ENCODE measurements at places on chromosomes 1 and 21. TPM values are rescaled to one million over a fixed set of nuclear protein-coding genes. Genes with fewer than 3 reads are reported as not detected.

- no peak for DNase-seq
- H3K4me1 ChIP-seq, result no peaks in the 10 kb centered on the region
These were observed 183.2 kb upstream of the HMCN1 start for GRCh38 chr1:185551008-185551407.

DNA sequence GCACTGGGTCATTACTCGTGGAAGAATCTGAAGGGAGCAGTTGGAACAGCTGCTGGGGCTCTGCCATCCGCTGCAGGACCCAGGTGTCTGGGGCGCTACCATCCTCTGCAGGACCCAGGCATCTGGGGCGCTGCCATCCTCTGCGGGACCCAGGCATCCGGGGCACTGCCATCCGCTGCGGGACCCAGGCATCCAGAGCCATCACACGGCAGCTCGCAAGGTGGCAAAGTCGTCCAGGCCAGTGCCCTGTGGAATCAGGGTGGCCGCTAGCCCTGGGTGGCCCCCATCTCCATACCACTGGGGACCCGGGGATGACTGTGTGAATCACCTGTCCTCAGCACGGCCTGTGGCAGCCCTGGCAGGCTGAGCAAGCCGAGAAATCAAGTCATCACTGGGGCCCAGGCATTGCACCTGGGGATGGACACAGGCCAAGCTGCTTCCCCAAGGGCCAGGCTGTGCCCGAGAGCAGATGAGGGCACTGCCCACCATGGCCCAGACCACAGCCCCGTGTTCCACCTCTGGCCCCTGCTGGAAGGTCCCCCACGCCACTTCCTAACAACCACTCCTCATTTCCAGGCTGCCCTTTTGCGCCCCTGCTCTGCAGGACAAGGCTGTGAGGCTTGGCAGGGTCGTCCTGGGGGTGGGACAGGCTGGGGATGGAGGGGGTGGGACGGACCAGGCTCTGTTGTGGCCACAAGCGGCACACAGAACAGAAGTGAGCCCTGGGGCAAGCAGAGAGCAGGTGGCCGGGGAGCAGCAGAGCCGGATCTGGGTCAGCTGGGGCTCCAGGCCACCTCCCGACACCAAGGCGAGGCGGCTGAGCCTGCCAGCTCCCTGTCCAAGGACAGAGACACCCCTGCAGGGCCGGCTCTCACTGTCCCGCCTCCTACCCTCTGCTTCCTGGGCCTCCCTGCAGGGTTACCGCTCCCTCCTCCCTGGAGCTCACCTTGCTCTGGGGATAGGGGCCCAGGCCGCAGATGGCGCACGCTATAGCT, 12.7 kb downstream of the GABRD start:
- no peaks in the 10 kb centered on the region for H3K4me1 ChIP-seq
- no peak overlapping the region for H3K4me3 ChIP-seq
- H3K27me3 ChIP-seq, result no peaks in the 10 kb centered on the region
- DNase-seq, result no peak
- no peaks in the 10 kb centered on the region for H3K36me3 ChIP-seq

DNA sequence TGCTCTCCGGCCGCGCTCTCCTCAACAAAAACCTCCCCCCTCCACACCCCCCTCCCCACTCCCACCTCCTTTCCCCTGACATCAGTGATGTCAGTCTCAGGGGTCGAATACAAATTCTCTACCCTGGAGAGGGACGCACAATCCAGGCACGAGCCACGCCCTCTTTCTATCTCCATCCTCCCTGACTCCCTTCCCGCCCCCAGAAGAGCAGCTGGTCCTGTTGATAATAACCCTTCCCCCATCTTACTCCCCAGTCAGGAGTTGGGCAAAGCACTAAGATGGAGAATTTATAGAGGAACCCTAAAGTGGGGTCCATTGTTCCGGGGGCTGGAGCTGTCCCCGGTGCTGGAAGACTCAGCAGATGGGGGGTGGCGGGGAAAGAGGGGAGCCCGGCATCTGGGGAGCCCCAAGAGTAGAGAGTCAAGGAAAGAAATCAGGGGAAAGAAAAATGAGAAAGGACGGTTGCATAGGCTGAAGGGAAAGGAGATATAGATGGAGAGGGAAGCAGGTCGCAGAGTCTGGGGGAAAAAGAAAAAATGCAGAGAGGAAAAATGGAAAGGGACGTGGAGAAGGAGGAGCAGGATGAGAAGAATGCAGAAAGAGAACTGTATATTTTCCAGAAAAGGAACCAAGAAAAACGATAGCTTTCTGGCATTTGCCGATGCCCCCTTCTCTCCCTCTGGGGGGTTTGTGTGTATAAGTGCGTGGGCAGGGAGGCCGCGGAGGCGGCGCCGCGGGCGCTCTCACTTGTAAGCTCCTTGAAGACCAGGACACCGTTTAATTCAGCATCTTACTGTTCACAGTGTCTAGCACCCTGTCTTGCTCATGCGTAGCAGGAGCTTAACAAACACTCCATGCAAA, at the start of gene CELF3:
Gene CELF3 (minus strand): TSS at position 33 of the 861 bp plus-strand sequence. CDS start 783 bp downstream, outside the sequence.
- no peaks in the 10 kb centered on the region for H3K36me3 ChIP-seq
- H3K27ac ChIP-seq, result no peak within 1 kb of the TSS
- no peak for DNase-seq
- H3K27me3 ChIP-seq, result no peaks in the 10 kb centered on the region

GRCh38 chr1:4655674-4656532, 1.5 kb downstream of the AJAP1 start:
- DNase-seq, result peak; percentile 22
- no peak overlapping the region for H3K27ac ChIP-seq
- peaks cover 17% of the 10 kb centered on the region for H3K4me1 ChIP-seq

DNA sequence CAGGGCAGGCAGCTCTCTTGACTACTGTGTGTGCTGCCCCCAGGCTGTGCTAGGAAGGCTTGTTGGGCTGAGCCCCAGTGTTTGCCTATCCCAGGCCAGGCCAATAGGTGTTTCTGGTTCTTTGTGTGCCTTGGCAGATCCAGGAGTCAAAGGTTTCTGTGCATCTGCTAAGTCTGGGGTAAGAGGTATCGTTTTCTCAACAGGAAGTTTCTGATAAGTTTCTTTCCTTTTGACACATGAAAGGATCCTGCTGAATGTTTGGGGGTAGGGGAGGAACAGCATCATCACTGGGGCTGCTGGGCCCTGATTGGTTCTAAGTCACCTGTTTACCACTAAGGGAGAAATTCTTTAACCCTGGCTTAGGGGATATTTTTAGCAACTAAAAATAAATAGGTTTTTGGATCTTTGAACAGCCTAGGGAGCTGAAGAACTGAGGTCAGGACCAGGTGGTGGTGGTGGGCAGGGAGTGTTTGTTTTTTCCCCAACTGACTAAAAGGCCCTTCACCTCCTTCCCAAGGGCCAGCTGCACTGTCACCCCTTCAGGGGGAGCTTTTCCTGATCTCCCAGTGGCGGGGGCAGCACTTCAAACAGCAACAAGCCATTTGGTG, 85.1 kb downstream of the KCNN3 start:
- H3K27ac ChIP-seq, result peak overlapping the region; percentile 58
- no peak for DNase-seq
- H3K36me3 ChIP-seq, result no peaks in the 10 kb centered on the region

GRCh38 chr1:201275253-201275666, 8.0 kb upstream of the PKP1 start:
- no peak overlapping the region for H3K27ac ChIP-seq
- no peaks in the 10 kb centered on the region for H3K27me3 ChIP-seq
- no peaks in the 10 kb centered on the region for H3K4me1 ChIP-seq
- no peak overlapping the region for H3K4me3 ChIP-seq

DNA sequence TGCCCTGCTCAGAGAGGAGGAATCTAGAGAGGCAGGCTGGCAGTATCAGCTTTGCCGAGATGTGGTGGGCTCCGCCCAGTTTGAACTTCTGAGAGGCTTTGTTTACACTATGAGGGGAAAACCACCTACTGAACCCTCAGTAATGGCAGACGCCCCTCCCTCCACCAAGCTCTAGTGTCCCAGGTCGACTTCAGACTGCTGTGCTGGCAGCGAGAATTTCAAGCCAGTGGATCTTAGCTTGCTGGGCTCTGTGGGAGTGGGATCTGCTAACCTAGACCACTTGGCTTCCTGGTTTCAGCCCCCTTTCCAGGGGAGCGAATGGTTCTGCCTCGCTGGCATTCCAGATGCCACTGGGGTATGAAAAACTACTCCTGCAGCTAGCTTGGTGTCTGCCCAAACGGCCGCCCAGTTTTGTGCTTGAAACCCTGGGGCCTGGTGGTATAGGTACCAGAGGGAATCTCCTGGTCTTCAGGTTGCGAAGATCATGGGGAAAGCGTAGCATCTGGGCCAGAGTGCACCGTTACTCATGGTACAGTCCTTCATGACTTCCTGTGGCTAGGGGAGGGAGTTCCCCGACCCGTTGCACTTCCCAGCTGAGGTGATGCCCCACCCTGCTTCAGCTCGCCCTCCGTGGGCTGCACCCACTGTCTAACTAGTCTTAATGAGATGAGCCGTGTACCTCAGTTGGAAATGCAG, 43.6 kb downstream of the C21orf91 start:
- H3K36me3 ChIP-seq, result no peaks in the 10 kb centered on the region
- H3K4me3 ChIP-seq, result no peak overlapping the region
- H3K27me3 ChIP-seq, result no peaks in the 10 kb centered on the region
- no peaks in the 10 kb centered on the region for H3K4me1 ChIP-seq
- DNase-seq, result no peak
- H3K27ac ChIP-seq, result no peak overlapping the region

DNA sequence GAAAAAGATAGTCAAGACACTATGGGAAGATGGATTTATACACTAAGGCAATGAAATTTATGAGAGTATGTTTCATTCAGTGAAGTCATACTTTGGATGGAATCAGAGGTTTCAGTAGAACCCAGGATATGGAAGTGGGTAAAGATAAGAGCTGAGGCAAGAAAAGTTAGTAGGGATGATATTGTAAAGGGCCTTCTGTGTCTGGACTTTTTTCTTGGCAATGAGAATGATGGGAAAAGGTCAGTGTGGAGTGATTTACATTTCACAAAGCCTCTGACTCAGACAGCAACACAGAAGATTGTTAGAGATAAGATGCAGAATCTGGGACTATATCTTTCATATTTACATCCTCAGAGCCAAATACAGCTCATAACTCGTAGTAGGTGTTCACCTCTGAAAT, 32.1 kb downstream of the SH3BGR start:
- H3K27ac ChIP-seq, result peak overlapping the region; percentile 3
- H3K4me1 ChIP-seq, result no peaks in the 10 kb centered on the region
- no peak for DNase-seq
- H3K27me3 ChIP-seq, result no peaks in the 10 kb centered on the region

GRCh38 chr1:61853583-61853982, 111.3 kb downstream of the PATJ start:
- H3K4me1 ChIP-seq, result no peaks in the 10 kb centered on the region
- H3K27me3 ChIP-seq, result no peaks in the 10 kb centered on the region
- no peaks in the 10 kb centered on the region for H3K36me3 ChIP-seq
- no peak overlapping the region for H3K27ac ChIP-seq

- no peak overlapping the region for H3K27ac ChIP-seq
- no peak overlapping the region for H3K4me3 ChIP-seq
- no peaks in the 10 kb centered on the region for H3K4me1 ChIP-seq
- no peak for DNase-seq
- no peaks in the 10 kb centered on the region for H3K36me3 ChIP-seq
These were observed 84.1 kb upstream of the RRP15 start for GRCh38 chr1:218200979-218201378.

GRCh38 chr1:18062185-18062584, 45.4 kb upstream of the IGSF21 start:
- no peak for DNase-seq
- H3K4me1 ChIP-seq, result no peaks in the 10 kb centered on the region
- H3K4me3 ChIP-seq, result no peak overlapping the region
- no peaks in the 10 kb centered on the region for H3K27me3 ChIP-seq
- H3K27ac ChIP-seq, result no peak overlapping the region
- H3K36me3 ChIP-seq, result no peaks in the 10 kb centered on the region

DNA sequence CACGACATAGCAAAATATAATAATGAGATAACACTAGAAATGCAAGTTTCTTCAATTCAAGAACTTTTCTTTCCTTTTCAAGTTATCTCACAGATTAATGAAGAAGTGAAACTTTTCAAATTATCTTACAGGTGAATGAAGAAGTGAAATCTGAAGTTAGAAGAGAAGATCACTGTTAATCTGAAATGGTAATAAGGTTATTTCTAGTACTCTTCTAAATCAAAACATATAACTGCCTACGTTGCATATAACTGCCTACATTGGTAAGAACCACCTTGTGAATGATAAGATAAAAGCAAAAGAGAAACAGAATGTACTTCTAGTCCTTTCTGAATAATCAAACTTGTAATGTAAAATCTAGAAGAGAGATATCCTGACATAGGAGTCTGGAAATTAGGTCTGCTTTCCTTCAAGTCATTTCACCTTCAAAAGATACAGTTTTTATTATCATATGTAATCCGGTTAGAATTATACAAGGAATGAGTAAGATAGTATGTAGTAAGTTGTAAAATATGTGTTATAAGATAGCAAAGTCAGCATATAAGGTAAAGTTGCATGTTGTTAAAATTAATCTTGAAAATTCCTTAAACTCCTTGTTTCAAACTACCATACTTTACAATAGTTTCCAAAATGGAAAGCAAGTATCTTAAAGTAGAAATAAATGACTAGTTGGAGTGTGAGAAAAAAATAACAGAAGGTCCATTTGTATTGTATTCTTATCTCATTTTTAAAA, 522.4 kb upstream of the ZRANB2 start:
- no peak for DNase-seq
- H3K4me3 ChIP-seq, result no peak overlapping the region

GRCh38 chr1:173127369-173128307, 76.9 kb upstream of the TNFSF18 start:
- H3K4me3 ChIP-seq, result no peak overlapping the region
- H3K27me3 ChIP-seq, result no peaks in the 10 kb centered on the region
- H3K4me1 ChIP-seq, result no peaks in the 10 kb centered on the region
- H3K36me3 ChIP-seq, result no peaks in the 10 kb centered on the region
- no peak overlapping the region for H3K27ac ChIP-seq
- no peak for DNase-seq

GRCh38 chr1:203643213-203644045, 16.8 kb downstream of the ATP2B4 start:
- H3K4me1 ChIP-seq, result peaks cover 15% of the 10 kb centered on the region
- H3K27ac ChIP-seq, result peak overlapping the region; percentile 80
- H3K4me3 ChIP-seq, result no peak overlapping the region
- DNase-seq, result no peak
- H3K36me3 ChIP-seq, result no peaks in the 10 kb centered on the region

- no peaks in the 10 kb centered on the region for H3K4me1 ChIP-seq
- no peak overlapping the region for H3K4me3 ChIP-seq
- no peak overlapping the region for H3K27ac ChIP-seq
- H3K36me3 ChIP-seq, result no peaks in the 10 kb centered on the region
- DNase-seq, result peak; percentile 29
- no peaks in the 10 kb centered on the region for H3K27me3 ChIP-seq
These were observed 27.4 kb upstream of the COQ8A start for GRCh38 chr1:226912587-226913176.

GRCh38 chr1:211344152-211344618, 17.6 kb downstream of the TRAF5 start:
- H3K27ac ChIP-seq, result no peak overlapping the region
- no peak for DNase-seq
- no peaks in the 10 kb centered on the region for H3K36me3 ChIP-seq
- H3K4me3 ChIP-seq, result no peak overlapping the region

SAMD13 gene
- not detected for total RNA-seq

BATF3 gene
- total RNA-seq, result 3.0 TPM

IGSF21 gene
- total RNA-seq, result not detected

CNR2 gene
- 0.14 TPM for total RNA-seq

WNT2B gene
- total RNA-seq, result 7.2 TPM

TCHHL1 gene
- total RNA-seq, result not detected

IFFO2 gene
- 19.4 TPM for total RNA-seq

ELF3 gene
- total RNA-seq, result 1.0 TPM

FAM151A gene
- not detected for total RNA-seq

NPR1 gene
- total RNA-seq, result 59.0 TPM

All from uterus (tissue), 4 donors.